Putamen (tissue), 1 donor: ENCODE measurements at places on chromosomes 1 and 21.

GRCh38 chr21:45880097-45881068 lies 101.2 kb upstream of the COL6A1 start:
- DNase-seq: peak; percentile 49

GRCh38 chr1:98792123-98792522 lies 130.6 kb downstream of the SNX7 start:
- DNase-seq: no peak

GRCh38 chr21:33023574-33024200 lies 2.0 kb upstream of the OLIG2 start:
- peak; percentile 26 for DNase-seq

GRCh38 chr1:222539951-222540597 lies 7.8 kb downstream of the HHIPL2 start:
- DNase-seq: no peak

GRCh38 chr1:100868364-100868995 lies 26.2 kb downstream of the EXTL2 start:
- DNase-seq: no peak

DNA sequence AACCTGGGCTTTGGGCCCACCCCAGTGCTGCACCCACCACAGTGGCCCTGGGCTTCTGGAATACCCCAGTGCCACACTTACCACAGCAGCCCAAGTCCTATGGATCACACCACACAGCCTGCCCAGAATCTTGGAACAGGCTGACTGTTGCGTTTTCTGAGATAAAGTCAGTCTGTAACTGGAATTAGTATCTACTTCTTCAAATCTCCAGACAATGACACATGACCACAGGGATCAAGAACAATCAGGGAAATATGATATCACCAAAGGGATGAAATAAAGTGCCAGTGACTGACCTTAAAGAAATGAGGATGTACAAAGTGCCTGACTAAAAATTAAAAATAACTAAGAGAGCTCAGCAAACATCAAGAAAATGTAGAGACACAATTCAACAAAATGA lies 239.7 kb upstream of the PLD5 start:
- no peak for DNase-seq

- no peak for DNase-seq
Observed at GRCh38 chr1:244314921-244315559, 136.7 kb downstream of the ADSS2 start.

GRCh38 chr1:154276797-154277196 lies 4.4 kb downstream of the HAX1 start:
- DNase-seq: no peak

DNA sequence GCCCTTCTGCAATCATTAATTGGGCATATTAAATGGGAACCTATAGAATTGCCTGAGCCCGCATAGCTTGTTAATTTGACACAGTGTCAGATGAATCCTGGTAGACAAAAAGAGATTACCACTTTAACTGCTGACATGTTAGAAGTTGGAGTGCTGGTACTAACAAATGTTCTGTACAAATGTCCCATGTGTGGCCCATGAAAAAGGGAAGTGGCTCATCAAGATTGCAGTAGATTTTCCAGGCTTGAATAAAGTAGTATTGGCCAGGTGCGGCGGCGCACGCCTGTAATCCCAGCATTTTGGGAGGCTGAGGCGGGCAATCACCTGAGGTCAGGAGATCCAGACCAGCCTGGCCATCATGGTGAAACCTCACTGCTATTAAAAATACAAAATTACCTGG lies 45.6 kb downstream of the GNPAT start:
- DNase-seq: no peak

- DNase-seq: no peak
Observed at GRCh38 chr1:80961464-80962190, 839.1 kb upstream of the ADGRL2 start.

DNA sequence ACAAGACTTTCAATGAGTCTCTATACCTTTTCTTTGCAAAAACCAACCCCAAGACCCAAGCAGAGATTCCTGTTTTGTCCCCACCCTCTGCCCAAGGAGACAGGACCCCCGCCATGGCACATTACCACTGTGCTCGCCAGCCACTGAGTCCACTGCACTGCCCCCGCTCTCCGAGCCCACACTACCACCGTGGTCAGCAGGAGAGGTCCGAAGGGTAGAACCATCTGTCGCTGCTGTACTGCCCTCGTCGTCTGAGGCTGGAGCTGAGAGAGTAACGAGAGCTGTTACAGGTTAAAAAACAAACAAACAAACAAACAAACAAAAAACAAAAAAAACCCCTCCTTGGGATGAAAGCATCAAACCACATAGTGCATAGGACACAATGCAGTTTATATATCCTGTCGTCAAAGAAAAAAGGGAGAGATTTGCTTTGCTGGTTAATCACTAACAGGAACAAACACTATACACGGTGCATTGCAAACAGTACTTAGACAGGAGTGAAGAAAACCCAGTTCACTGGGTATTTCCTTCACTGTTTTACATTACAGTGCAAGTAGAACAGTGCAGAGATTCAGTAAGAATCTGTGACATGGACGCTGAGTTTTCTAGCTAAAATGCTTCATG lies 71.0 kb downstream of the UBR4 start:
- no peak for DNase-seq
